ENCODE measurements at places on chromosomes 2 and 18. TPM values are rescaled to one million over a fixed set of nuclear protein-coding genes. Genes with fewer than 3 reads are reported as not detected.

Gene SLC30A3
- polyA plus RNA-seq, result 0.51 TPM

Gene TMEM37
- polyA plus RNA-seq, result 28.8 TPM

Gene KRTCAP3
- 14.9 TPM for polyA plus RNA-seq

Gene KCNS3
- polyA plus RNA-seq, result 35.8 TPM

Gene IL1F10
- polyA plus RNA-seq, result not detected

DNA sequence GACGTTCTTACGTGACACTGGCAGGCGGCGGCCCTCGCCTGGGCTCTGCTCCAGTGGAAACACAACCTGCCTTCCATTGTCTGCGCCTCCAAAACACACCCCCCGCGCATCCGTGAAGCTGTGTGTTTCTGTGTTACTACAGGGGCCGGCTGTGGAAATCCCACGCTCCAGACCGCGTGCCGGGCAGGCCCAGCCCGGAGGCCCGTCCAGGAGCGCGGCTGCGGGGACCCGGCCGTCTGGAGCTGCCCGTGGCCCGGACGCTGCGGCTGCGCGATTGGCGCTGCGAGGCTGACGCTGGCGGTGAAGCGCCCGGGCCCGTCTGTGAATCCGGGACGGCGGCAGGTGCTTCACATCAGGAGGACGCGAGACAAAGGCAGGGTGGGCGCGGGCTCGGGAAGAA lies 670.3 kb upstream of the SALL3 start:
- DNase-seq, result no peak

DNA sequence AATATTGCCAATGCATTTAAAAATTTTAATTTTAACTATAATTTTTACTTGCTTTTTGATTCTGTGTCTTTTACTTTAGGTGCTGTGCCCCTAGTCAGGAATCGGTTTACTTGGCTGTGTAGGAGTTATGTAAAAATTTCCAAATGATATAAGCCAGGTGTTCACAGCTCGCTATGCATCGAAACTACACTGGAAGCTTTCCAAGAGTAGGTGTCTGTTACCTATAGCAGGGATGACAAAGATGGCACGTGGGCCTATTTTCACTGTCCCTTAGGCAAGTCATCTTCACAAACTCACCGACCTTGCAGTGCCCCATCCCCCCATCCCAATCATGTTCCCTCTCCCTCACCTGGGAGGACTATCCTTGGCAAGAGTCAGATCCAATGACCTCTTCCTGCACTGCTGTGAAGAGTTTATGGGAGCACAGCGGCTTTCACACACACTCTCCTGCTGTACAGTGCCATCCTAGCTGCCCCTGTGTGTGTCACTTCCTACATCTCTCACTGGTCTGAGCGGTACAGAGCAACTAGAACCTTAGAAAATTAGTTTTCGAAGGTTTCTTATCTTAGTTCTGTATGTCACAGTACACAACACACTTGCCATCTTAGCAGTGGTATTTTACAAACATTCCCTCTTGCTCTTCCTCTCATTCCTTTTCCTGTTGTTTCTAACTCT lies 49.2 kb upstream of the NAB1 start:
- no peak for DNase-seq

DNA sequence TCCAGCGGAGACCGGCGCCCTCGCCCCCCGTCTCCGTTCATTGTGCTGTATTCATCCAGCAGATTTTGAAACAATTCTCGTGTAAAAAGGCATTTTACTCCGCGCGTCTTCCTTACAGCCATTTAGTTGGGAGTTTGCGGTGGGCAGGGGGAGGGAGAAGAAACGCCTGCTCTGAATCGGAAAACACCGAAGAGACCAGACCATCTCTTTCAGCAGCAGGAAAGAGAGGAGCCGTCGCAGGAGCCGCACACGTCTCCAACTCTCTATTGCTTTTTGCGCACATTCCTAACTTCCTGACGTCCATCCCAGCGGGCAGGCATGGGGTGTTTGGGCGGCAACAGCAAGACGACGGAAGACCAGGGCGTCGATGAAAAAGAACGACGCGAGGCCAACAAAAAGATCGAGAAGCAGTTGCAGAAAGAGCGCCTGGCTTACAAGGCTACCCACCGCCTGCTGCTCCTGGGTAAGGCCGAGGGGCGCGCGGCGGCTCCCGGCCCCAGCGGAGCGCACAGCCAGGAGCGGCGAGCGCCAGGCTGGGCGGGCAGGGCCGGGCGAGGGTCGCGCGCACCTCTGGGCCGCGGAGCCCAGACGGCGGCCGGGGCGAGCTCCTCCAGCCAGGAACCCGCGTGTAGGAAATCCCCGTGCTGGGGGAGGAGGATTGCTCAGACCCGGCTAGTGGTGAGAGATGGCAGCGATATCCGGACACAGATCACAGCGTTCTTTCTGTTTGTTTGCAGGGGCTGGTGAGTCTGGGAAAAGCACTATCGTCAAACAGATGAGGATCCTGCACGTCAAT lies 63.2 kb downstream of the GNAL start:
- DNase-seq, result no peak

GRCh38 chr2:156147594-156148330 lies 184.8 kb downstream of the NR4A2 start:
- no peak for DNase-seq

DNA sequence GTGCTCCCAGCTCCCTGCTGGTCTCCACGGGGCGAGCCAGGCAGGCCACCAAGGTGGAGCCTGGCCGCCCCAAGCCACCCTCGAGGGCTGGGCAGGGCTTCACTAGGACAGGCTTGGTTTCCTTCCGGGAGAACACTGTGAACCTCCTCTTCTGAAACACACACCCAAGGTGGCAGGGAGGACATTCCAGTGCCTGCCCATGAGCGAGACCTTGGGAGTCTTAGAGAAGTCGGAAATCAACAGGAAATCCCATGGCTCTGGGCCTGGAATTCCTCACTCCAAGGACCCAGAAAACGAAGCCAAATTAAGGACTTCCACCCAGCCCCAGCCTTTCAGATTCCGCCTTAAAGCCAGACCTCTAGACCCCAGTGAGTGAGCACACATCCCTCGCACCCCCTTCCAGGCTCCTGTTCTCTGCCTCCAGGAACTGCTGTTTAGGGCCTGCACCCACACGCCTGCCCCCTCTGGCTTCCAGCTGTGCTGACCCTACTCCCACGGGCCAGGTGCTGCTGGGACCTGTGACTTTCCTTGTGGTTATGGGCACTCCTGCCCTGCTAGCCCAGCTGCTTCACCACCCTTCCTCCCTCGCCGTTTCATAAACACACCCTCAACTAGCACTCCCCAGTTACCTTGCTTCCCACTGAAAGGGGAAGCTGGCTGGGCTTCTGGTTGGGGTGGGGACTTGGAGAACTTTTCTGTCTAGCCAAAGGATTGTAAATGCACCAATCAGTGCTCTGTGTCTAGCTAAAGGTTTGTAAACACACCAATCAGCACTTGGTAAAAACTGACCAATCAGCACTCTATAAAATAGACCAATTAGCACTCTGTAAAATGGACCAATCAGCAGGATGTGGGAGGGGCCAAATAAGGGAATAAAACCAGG lies 13.7 kb downstream of the GPR17 start:
- DNase-seq, result no peak
